ENCODE measurements at places on chromosomes 2 and 18. TPM values are rescaled to one million over a fixed set of nuclear protein-coding genes. Genes with fewer than 3 reads are reported as not detected.
A peak's percentile ranks its signal among the peaks of the same experiment; 100 is the strongest.

REG3G gene
- total RNA-seq: not detected

DNA sequence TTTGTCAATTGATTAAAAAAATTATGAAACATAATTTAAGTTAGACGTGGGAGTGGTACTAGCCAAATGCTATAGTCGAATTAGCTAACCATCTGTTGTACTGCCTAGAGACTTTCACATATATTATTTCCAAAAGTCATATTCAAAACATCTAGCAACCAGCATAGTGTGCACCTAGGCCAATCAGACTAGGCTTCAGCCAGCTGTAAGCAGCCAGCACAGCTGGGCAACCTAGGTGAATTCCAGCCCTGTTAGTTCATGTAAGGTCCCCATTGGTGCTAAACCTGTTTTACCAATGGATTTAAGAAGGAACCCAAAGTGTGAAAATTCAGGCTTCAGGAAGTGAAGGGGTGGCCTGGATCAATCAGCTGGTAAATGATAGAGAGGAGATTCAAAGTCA is 144.3 kb downstream of the BCL2 start:
- H3K4me1 ChIP-seq: peaks cover 30% of the 10 kb centered on the region
- no peak overlapping the region for H3K27ac ChIP-seq
- H3K27me3 ChIP-seq: no peaks in the 10 kb centered on the region
- DNase-seq: no peak
- no peak overlapping the region for H3K4me3 ChIP-seq

DNA sequence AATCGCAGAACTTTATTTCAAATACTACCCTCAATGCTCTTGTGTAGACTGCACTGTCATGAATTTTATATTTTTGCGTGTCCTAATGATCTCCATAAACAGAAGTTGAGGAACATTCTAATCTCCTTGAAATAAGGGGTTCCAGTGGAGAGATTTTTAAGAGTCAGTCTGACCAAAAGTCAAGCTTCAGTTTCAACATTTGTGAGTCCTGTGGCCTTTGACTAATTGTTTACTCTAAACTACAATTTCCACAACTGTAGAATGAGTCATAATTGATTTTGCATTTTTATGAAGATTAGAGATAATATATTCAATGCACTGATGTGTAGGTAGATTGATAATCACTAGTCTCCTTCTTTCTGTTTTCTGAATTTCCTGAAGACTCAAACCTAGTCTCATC is 720.3 kb upstream of the ID2 start:
- H3K27me3 ChIP-seq: no peaks in the 10 kb centered on the region
- no peaks in the 10 kb centered on the region for H3K36me3 ChIP-seq
- DNase-seq: no peak
- H3K4me1 ChIP-seq: no peaks in the 10 kb centered on the region
- no peak overlapping the region for H3K4me3 ChIP-seq
- H3K27ac ChIP-seq: no peak overlapping the region

EFHD1 gene
- total RNA-seq: 29.7 TPM

GRCh38 chr2:105796791-105797190 is 52.1 kb downstream of the NCK2 start:
- DNase-seq: no peak
- peaks cover 82% of the 10 kb centered on the region for H3K4me1 ChIP-seq
- peak overlapping the region; percentile 59 for H3K27ac ChIP-seq
- H3K4me3 ChIP-seq: no peak overlapping the region
- H3K36me3 ChIP-seq: no peaks in the 10 kb centered on the region

CD226 gene
- 0.91 TPM for total RNA-seq

DNA sequence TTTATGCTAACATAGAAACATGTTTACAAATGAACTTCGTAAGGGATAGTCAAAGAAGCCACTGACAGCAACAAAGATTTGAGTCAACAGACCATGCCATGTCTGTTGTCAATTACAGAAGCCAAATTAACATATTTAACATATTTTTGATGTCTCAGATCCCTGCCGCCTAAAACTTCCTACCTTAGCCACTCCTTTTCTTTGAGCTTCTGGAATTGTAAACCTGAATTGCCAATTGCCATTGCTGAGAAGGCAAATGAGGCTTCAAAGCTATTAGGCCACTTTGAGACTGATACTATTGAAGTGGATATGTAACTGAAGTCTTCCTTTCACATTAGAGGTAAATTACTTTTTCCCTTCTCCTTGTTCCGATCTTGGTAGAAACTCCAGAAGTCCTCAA is 66.0 kb upstream of the DSEL start:
- no peak overlapping the region for H3K4me3 ChIP-seq
- no peaks in the 10 kb centered on the region for H3K27me3 ChIP-seq
- H3K36me3 ChIP-seq: no peaks in the 10 kb centered on the region
- no peak for DNase-seq

KLHL14 gene
- not detected for total RNA-seq

DNA sequence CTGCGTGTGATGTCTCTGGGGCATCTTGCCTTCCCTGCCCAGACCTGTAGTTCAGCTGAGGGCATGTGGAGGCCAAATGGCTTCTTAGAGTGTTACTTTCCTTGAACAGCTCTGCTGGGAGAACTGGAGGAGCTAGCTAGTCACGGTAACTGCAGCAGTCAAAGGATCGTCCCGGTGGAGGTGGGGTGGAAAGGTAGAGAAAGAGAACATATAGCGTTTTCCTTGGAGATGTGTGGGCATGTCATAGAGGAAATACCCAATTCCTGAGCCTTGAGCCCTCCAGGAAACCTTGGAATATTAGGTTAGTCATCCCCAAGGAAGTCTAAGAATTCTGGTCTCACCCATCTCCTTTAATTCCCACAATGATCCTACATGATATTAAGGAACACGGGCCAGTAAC is 33.5 kb upstream of the IL37 start:
- no peak for DNase-seq
- no peak overlapping the region for H3K4me3 ChIP-seq
- H3K27ac ChIP-seq: no peak overlapping the region
- H3K27me3 ChIP-seq: peaks cover 33% of the 10 kb centered on the region

HOXD12 gene
- total RNA-seq: not detected

MATN3 gene
- 0.22 TPM for total RNA-seq

DNA sequence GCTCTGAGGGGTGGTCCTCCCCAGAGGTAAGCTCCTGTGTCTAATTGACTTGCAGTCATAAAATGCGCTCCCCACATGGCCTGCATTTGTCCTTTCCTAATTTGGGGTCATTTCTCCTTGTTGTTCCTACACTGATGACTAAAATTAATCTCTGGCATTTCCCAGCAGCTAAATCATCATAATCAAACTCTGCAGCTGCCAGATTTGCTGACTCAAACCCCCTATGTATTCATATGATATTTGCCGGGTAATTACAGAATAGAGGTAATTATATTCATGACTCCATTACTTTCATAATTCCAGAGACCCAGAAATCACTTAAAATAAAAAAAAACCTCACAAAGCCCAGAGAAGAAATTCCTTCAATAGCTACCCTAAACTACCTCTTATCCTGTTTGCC is 331.4 kb upstream of the KLHL29 start:
- DNase-seq: no peak
- H3K4me1 ChIP-seq: no peaks in the 10 kb centered on the region
- no peak overlapping the region for H3K27ac ChIP-seq
- no peaks in the 10 kb centered on the region for H3K36me3 ChIP-seq
- H3K27me3 ChIP-seq: peaks cover 23% of the 10 kb centered on the region

DNA sequence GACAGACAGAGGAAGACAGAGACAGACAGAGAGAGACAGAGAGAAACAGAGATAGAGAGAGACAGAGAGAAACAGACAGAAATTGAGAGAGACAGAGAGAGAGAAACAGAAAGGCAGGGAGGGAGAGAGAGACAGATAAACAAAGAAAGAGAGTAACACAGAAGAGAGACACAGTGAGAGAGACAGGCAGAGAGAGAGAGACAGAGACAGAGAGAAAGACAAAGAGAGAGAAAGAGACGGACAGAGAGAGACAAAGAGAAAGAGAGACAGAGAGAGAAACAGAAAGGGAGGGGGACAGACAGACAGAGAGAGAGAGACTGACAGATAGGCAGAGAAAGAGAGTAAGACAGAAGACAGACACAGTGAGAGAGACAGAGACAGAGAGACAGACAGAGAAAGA is 108.5 kb upstream of the ANKRD30BL start:
- DNase-seq: no peak
- H3K4me1 ChIP-seq: peaks cover 9% of the 10 kb centered on the region
- no peak overlapping the region for H3K4me3 ChIP-seq
- H3K27ac ChIP-seq: no peak overlapping the region

- peaks cover 3% of the 10 kb centered on the region for H3K27me3 ChIP-seq
- no peak overlapping the region for H3K27ac ChIP-seq
- no peaks in the 10 kb centered on the region for H3K36me3 ChIP-seq
Observed at GRCh38 chr2:111667001-111667400, 217.0 kb downstream of the ANAPC1 start.

DNA sequence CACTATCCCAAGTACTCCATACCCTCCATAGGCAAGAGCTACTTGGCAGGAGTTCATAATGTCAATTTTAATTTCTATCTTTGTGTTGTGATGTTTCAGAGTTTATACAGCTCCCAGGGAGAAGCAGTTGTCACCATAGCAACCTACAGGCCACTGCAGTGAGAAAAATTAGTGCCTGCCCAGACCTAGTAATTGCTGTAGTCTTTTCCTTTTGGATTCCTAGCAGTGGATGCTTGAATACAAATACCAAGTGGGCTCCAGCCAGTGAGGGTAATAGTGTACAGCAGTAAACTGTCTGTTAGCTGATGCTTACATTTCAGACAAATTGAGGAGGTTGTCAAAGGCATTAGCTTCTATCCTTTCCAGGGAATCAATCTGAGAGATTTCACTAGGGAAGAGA is 26.7 kb downstream of the LHCGR start:
- no peak overlapping the region for H3K27ac ChIP-seq
- H3K4me3 ChIP-seq: no peak overlapping the region
- no peak for DNase-seq

GRCh38 chr2:241218131-241219029 is 29.9 kb downstream of the ANO7 start:
- no peaks in the 10 kb centered on the region for H3K27me3 ChIP-seq
- peak overlapping the region; percentile 69 for H3K27ac ChIP-seq
- no peaks in the 10 kb centered on the region for H3K36me3 ChIP-seq
- H3K4me1 ChIP-seq: peaks cover 13% of the 10 kb centered on the region
- H3K4me3 ChIP-seq: peak overlapping the region; percentile 76

DNA sequence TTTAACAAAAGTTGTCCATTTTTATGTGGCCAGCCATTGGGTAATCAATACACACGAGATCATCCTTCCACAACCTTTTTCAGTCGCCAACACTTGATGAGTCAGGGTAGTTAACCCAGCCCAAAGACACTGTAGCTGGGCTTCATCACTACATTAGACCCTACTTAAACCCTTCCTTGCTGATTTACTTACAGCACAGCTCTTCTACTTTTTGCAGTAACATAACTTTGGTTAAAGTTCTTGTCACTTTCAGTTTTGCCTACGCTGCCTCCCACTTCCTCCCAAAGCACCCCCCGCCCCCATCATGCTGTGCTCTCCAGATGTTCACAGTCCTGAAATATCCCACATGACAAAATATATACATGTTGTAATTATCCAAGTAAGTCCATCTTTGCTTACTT is 103.6 kb downstream of the CDK15 start:
- H3K27me3 ChIP-seq: peaks cover 28% of the 10 kb centered on the region
- H3K36me3 ChIP-seq: no peaks in the 10 kb centered on the region
- DNase-seq: no peak
- H3K4me1 ChIP-seq: peaks cover 9% of the 10 kb centered on the region

- peaks cover 13% of the 10 kb centered on the region for H3K27me3 ChIP-seq
- no peak for DNase-seq
- no peaks in the 10 kb centered on the region for H3K36me3 ChIP-seq
- no peaks in the 10 kb centered on the region for H3K4me1 ChIP-seq
Observed at GRCh38 chr2:233692648-233693047, at the start of gene UGT1A6. UGT1A6 (plus strand) TSS chr2:233692890; CDS start chr2:233693005, 115 bp downstream.

HRH4 gene
- 0.33 TPM for total RNA-seq

- H3K36me3 ChIP-seq: no peaks in the 10 kb centered on the region
- DNase-seq: no peak
- H3K27ac ChIP-seq: no peak overlapping the region
- no peaks in the 10 kb centered on the region for H3K4me1 ChIP-seq
Observed at GRCh38 chr2:6545336-6545735, 320.4 kb downstream of the CMPK2 start.

- H3K27ac ChIP-seq: no peak within 1 kb of the TSS
- no peak within 1 kb of the TSS for H3K4me3 ChIP-seq
- no peaks in the 10 kb centered on the region for H3K27me3 ChIP-seq
- H3K36me3 ChIP-seq: no peaks in the 10 kb centered on the region
- no peak for DNase-seq
Observed at GRCh38 chr2:79159653-79160052, at the start of gene REG3A. REG3A (minus strand) TSS chr2:79159753; CDS start chr2:79159405, 348 bp downstream.

DNA sequence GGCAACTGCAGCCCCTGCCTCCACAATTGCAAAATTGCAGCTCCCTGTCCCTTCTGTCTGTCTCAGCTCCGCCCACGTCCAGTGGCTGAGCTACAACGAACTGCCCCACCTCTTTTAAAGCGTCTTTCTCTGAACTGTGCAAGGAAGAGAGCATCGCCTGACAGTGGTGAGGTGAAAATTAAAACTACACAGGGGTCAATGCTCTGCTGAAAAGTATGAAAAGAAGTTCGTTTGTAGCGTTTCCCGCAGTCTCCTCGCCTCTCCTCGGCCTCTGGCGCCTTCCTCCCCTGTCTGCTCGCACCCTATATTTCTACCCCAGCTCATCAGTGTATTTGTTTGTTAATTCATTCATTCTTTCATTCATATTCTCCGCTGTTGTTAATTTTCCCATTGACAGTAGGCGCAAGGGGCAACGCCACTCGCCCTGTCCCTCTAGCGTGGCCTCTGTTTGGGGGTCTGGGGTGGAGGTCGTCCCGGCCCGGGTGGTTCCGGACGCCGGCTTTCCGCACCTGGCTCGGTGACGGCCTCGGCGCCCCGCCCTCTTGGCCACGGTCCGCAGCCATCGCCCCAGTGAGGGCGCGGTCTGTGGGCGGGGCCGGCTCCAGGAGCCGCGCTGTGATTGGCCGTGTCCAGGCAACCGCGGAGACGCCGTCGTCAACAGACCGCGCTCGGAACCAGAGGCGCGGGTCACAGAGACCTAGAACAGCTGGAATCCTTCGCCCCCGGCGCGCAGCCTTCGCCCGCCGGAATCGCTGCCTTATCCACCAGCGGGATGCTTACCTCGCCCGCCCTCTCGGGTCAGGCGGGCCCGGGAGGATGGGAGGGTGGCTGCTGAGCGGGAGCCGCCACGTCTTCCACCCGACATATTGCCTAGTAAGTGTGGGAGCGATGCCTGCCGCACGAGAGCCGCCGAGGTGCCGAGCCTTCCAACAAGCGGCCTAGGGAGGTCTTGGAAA is at the start of gene VWA3B:
Gene VWA3B, plus strand, starts transcription at position 677 of the 956 bp plus-strand sequence. CDS start 5,926 bp downstream, outside the sequence.
- peak within 1 kb of the TSS; percentile 70 for H3K4me3 ChIP-seq
- H3K4me1 ChIP-seq: peaks cover 19% of the 10 kb centered on the region
- H3K27ac ChIP-seq: no peak within 1 kb of the TSS
- DNase-seq: peak; percentile 70
- no peaks in the 10 kb centered on the region for H3K36me3 ChIP-seq

DNA sequence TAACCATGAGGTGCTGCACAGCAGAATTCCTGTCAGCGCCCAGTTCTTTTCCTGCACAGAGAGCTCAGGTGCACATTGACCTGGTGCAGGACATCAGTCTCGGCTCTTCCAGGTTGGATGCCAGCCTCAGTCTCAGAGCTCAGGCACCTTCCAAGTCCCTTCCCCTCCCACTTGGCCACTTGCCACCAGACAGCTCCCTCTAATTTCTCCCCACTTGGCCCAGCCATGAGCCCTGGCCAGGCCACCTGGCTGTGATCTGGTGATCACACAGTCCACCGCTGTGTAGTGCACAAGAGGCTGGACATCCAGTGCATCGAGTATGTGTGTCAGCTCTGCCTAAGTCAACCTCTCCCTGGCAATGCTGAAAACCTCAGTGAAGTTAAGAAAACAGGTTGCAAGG is 336.6 kb upstream of the MYT1L start:
- no peaks in the 10 kb centered on the region for H3K4me1 ChIP-seq
- no peak overlapping the region for H3K27ac ChIP-seq
- peaks cover 12% of the 10 kb centered on the region for H3K27me3 ChIP-seq
- H3K36me3 ChIP-seq: no peaks in the 10 kb centered on the region

GRCh38 chr2:10151462-10151861 is 28.9 kb downstream of the RRM2 start:
- no peaks in the 10 kb centered on the region for H3K27me3 ChIP-seq
- H3K27ac ChIP-seq: no peak overlapping the region
- H3K36me3 ChIP-seq: no peaks in the 10 kb centered on the region
- no peak overlapping the region for H3K4me3 ChIP-seq
